ENCODE measurements at places on chromosomes 16 and 17. TPM values are rescaled to one million over a fixed set of nuclear protein-coding genes. Genes with fewer than 3 reads are reported as not detected.

- DNase-seq = no peak
These were observed 141.4 kb upstream of the GSE1 start for GRCh38 chr16:85471469-85472431.

DNA sequence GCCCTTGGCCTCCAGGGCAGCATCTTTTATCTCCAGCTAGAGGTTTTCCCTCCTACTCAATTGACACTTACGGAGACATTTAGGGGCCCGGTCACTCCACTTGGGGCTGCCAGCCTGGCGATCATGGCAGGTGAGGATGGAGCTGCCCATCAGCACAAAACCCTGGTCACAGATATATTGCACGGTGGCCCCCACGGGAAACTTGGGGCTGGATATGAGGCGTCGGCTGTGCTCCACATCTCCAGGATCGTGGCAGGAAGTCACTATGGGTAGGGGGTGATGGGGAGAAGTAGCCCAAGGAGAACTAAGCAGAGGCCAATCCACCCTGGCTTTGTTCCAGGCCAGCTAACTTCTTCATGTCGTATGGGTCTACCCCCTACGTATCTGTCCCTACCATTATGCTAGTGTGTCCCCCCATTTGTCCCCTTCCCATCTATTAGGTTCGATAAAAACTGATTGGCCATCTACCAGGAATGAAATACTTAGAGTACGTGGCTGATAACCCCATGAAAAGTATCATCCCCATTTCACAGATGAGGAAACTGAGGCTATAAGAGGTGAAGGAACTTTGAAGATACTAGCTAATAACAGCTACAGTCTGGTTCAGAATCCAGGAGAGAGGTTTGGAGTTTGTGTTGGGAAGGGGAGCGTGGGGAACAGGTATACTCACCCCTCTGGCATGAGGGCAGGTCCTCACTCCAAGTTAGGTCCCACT is 6.1 kb upstream of the PHF12 start:
- DNase-seq = no peak

GRCh38 chr17:56471696-56472095 is 121.8 kb upstream of the NOG start:
- DNase-seq = no peak

PPY gene
- total RNA-seq = not detected

Measured in myocyte (in vitro differentiated cells).